ENCODE measurements at places on chromosomes 12 and 14.

GRCh38 chr14:92688434-92689375 lies 59.7 kb downstream of the LGMN start:
- no peak for DNase-seq

GRCh38 chr12:58761308-58761707 lies 159.0 kb downstream of the LRIG3 start:
- no peak for DNase-seq

DNA sequence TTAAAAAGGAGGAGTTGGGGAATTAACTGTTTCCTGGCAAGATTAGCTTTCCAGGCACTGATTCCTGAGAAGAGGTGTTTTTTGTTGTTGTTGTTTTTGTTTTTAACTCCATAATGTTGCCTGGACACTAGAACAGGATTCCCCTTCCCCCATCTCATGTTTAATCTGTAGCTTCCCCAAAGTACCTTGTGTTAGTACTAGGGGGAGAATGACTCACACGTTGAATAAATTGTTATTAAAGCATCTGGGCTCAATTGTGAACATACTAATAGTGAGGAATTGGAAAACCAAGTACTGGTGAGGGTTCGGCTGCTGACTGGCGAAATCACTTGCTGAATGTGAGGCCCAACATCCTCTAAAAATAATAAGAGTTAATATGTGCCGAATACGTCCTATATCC lies 1.3 kb upstream of the GNG2 start:
- DNase-seq: no peak

GRCh38 chr14:88189417-88190191 lies 133.5 kb downstream of the KCNK10 start:
- DNase-seq: peak; percentile 64

DNA sequence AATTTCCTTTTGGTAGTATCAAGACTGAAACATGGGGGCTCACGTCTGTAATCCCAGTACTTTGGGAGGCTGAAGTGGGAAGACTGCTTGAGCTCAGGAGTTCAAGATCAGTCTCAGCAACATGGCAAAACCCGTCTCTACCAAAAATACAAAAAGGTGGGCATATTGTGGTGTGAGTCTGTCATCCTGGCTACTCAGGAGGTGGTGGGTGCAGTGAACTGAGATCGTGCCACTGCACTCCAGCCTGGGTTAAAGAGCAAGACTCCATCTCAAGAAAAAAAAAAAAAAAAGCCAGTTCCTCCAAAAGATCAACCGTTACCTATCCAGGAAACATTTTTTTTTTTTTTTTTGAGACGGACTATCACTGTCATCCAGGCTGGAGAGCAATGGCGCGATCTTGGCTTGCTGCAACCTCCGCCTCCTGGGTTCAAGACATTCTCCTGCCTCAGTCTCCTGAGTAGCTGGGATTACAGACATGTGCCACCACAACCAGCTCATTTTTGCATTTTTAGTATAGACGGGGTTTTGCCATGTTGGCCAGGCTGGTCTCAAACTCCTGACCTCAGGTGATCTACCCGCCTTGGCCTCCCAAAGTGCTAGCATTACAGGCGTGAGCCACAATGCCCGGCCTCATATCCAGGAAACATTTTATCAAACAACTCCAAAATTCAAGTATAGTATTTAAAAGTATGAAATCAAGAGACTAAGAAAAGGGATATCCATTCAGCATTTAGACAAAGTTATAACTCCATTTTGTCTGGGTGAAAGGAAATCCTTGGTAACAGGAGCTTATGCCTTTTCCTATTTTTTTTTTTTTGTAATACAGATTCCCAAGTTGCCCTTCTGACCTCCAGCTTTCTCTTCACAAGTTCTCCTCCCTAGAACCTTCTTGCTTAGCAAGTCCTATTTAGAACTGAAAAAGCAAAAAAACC lies 3.4 kb downstream of the ACIN1 start:
- DNase-seq: no peak

- no peak for DNase-seq
These were observed 36.1 kb downstream of the PACS2 start for GRCh38 chr14:105350450-105351244.

DNA sequence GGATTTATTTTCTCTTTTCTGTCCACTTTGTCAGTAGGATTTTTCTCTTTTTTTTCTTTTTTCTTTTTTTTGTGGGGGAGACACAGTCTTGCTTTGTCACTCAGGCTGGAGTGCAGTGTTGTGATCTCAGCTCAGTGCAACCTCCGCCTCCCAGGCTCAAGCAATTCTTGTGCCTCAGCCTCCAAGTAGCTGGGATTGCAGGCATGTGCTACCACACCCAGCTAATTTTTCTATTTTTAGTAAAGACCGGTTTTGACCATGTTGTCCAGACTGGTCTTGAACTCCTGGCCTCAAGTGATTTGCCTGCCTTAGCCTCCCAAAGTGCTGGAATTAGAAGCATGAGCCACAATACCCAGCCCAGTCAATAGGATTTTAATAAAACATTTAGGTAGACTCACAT lies 21.0 kb upstream of the TBK1 start:
- DNase-seq: no peak

DNA sequence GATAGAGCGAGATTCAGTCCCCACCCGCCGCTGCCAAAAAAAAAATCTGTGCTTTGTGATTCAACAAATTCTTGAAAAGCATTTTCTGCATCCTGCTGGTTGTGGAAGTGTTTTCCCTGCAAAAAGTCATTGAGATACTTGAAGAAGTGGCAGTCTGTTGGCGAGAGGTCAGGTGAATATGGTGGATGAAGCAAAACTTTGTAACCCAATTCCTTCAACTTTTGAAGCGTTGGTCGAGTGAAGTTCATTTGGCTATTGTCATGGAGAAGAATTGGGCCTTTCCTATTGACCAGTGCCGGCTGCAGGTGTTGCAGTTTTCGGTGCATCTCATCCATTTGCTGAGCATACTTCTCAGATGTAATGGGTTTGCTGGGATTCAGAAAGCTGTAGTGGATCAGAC lies 20.9 kb downstream of the SRGAP1 start:
- DNase-seq: no peak

DNA sequence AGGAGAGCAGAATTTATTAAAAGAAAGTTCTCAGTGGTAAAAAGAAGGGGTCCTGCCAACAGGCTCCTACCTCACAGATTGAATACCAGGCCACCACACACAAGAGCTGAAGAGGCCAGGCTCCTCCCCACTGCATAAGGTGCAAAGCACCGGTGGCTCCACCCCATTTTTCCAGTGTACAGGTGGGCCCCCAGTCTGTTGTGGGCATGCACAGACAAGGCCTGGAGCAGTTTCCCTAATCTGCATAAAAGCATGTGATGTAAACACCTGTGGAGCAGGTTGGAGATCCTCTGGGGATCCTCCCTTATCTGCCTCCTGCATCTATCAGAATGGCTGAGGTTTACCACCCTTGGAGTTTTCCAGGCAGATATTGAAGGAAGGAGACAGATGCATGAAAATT lies 45.7 kb upstream of the PDZRN4 start:
- DNase-seq: no peak

DNA sequence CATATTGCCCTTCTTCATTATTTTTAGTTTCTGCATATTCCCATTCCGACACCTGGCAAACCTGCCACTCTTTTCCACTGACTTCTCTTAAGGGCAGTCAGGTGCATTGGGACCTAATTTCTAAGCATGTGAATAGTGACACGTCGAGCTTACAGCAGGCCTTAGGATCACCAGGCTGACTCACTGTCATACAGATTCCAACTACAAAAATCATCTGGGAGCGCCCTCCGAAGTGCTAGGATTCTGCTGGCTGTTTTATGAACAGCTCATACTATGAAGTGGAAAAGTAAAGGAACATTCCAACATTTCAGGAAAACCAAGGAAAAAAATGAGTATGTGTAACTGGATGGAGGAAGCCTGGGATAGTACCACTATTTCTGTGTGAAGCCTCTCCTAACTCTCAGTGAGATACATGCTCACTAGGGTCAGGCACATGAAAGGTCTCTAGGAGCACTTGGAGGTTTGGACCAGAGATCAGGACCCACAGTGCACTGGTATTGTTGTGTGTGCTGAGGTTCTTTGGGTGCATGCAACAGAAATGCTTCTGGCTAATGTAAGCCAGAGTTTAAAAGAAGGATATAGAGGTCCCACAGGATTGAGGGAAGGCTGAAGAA lies 257.4 kb downstream of the ZFP36L1 start:
- no peak for DNase-seq

GRCh38 chr12:105278043-105278697 lies 42.2 kb upstream of the APPL2 start:
- no peak for DNase-seq

- DNase-seq: no peak
These were observed 32.1 kb downstream of the PRMT8 start for GRCh38 chr12:3523058-3523457.

DNA sequence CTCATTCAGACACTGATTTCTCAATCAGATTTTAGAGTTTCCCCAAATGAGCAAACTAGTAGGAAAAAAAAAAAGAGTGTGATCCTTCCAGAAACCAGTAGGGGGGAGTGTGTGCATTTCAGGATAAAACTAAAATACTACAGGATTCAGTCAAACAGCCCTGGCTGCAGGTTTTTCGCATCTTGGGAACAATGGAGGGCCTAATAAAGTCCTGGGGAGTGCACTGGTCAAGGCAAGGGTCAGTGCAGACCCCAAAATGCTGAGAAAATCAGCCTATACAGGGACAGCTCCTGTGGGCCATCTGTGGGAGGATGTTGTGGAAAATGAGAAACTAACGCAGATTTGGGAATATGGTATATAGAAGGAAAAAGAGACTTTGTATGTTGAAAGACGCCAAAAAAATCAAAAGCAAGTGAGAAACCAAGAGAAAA lies 22.2 kb upstream of the ABCD4 start:
- no peak for DNase-seq

- DNase-seq: no peak
These were observed 95.8 kb upstream of the RAP1B start for GRCh38 chr12:68514807-68515411.

GRCh38 chr14:66022526-66022925 lies 463.6 kb upstream of the CCDC196 start:
- no peak for DNase-seq

GRCh38 chr12:53069621-53070410 lies 9.4 kb downstream of the SPRYD3 start:
- no peak for DNase-seq

DNA sequence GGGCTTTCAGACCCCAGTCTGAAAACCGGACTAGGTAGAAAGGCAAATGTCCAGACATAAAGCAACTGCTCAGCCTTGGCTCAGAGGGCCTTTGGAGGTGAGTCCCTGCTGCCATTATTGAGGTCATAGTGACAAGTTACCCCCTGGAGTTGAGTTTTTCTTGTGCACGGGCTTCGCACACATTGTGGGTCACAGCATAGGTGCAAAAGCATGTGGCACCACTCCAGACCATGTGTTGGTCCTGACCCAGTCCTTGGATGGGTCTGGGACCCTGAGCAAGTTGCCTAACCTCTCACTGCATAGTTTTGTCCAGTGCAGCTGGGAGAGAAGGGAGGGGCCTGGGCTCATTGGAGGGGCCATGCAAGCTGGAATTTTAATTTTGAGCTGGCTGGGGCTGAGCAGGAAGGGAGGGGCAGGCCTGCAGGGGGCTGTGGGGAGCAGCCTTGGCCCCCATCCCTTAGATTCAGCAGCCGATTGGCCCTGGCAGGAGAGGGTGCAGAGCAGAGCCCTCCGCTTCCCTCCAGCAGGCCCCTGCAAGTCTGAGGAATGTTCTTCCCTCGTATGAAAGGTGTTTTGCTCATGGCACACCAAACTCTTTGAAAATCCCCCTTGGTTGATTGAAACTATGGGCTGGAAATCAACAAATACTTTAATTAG lies 4.2 kb upstream of the KRT5 start:
- no peak for DNase-seq

All from CD4-positive, alpha-beta T cell treated with Interleukin-2 at 100 ng/mL for 4 hours (primary cell).